ENCODE measurements at places on chromosomes 16 and 17.

GRCh38 chr17:44438636-44439035 lies 49.2 kb upstream of the ITGA2B start:
- no peak for DNase-seq

- no peak for DNase-seq
These were observed 551.8 kb upstream of the KIF2B start for GRCh38 chr17:53270936-53271335.

GRCh38 chr17:77827039-77827438 lies 131.5 kb upstream of the TNRC6C start:
- no peak for DNase-seq

GRCh38 chr17:44084131-44084538 lies 13.6 kb downstream of the G6PC3 start:
- DNase-seq, result peak; percentile 35

- DNase-seq, result no peak
These were observed 1.3 kb upstream of the NXPH3 start for GRCh38 chr17:49574323-49574781.

DNA sequence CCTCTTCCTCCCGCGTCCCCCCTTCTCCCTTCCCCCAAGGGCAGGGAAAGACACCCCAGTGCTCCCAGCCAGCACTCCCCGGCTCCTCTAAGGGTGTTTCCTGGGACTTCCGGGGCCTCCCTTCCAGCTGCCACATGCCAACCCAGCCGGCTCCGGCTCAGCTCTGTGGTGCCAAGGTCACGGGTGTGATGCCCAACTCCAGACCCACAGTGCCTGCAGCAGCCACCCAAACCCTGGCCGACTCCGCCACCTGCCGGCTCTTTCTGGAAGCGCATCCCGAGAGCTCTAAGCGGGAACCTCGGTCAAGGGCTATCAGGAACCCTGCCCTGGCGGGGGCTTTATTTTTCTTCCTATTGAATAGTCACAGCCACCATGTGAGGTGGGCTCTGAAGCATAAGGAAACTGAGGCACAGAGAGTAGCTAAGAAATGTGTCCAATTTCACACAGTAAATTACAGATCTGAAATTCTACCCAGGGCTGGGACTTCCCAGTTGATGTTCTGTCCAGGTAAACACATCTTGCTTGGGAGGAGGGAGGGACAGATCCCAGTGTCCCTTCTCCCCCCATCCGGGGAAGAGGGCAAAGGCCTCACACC lies 3.3 kb upstream of the PPP1R1B start:
- DNase-seq, result peak; percentile 87

- DNase-seq, result no peak
These were observed 167.9 kb upstream of the NOL11 start for GRCh38 chr17:67549820-67550219.

- no peak for DNase-seq
These were observed 78.4 kb upstream of the NKD1 start for GRCh38 chr16:50469744-50470321.

DNA sequence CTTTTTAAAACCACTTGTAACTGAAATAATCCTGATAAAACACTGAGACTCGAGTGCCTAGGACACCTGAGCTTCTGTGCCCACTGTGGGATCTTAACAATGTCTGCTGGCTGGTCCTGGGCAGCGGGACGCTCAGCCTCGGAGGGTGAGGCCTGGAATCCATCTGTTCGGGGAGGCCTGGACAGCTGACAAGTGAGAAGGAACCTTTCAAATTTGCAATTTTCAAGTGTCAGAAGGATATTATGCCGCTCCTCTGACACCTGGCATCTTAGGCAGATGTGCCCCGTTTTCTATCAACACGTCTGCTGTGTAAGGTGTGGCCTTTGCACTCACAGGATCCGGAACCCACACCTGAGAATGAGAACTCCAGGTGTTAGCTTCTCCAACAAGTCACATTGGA lies 33.1 kb upstream of the C16orf78 start:
- no peak for DNase-seq

GRCh38 chr17:51454456-51454978 lies 194.2 kb downstream of the UTP18 start:
- DNase-seq, result no peak

GRCh38 chr17:9329251-9329921 lies 246.2 kb downstream of the STX8 start:
- no peak for DNase-seq

DNA sequence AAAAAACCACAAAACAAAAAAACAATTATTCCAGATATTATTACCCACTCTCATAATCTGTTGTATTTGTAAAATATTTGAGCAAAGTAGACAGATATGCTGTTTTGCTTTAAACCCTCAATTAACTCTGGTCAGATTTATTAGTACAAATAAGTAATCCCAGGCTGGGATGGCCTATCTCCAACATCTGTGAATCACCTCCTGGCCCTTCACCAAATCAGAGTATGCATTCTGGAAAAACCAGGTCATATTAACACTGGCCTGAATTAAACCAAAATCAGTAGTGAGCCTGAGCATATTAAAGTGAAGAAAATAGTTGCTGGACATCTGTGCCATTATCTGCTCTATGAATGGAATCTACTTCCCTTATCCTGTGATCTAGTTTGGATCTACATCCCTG lies 41.0 kb downstream of the STAT3 start:
- no peak for DNase-seq

GRCh38 chr17:38747463-38748148 lies 530 bp downstream of the PCGF2 start:
- no peak for DNase-seq

- no peak for DNase-seq
These were observed 56.5 kb downstream of the XPO6 start for GRCh38 chr16:28155293-28155692.

DNA sequence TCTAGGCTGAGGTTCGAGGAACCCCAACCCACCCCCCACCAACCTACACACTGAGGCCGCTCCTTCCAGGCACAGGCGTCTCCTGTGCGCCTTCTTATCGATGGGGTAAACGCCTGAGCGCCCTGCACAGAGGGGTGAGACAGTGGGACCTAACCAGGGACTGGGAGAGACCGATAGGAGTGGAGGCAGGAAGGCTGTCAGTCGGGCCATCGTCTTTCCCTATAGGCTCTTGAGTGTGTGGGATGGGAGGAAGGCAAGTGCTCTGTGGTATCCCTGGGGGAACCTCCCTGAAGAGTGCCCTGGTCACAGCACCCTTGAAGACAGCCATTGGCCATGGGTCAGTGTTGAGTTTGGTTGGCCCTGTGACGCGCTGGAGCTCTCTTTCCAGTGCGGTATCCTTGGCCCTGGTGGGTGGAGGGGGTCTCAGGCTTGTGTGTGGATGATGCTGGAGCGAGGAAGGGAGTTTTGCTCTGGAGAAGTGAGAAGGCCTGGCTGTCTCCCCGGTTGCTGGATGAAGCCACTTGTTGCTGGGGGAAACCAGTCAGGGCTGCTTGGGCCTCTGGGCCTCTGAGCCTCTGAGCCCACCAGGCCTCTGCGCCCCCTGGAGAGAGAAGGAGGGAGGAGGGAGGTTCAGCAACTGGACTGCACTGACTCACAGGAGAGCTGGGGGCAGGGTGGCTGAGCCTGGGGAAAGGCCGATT lies 1.7 kb downstream of the GPRC5C start:
- DNase-seq, result no peak

GRCh38 chr16:75532142-75532765 lies 3.7 kb downstream of the CHST5 start:
- no peak for DNase-seq

DNA sequence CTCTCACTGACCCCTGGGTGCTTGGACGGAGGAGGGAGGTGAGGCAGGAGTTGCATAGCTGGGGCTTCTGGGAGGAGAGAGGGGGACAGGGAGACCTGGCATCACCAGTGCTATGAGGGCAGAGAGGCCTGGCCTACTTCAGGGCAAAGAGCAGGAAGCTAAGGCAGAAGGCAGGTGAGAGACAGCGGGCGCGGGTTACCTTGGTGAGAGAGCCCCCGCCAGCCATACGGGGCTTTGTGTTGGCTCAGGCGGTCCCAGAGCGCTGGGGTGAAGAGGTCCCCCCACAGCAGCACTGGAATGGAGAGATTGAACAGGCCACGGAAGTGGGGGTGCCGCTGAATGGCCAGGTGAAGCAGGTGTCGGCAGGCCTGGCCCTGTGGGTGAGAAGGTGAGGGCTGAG lies 11.5 kb downstream of the ST6GALNAC2 start:
- DNase-seq, result no peak

DNA sequence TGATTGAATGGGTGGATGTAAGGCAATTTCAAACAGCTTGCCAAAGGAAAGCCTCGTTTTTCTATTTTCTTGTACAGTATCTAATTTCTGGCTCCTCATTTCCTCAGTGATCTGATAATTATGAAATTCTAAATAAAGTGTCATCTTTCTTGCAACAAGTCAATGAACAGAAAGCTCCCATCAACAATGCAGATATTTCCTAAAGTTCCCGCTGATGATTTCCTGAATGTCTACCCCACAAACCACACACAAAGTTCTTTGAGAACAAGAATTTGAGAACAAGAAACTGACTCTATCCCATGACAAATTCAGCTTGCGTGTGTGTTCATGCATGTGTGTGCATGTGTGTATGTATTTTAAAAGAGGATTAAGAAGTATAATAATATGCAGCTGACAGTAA lies 35.2 kb downstream of the SKAP1 start:
- DNase-seq, result no peak

All from stimulated activated CD8-positive, alpha-beta memory T cell treated with anti-CD3 and anti-CD28 coated beads, Interleukin-7, amount 100 ng/mL, for 24 hours (primary cell).